Nephron progenitor cell (in vitro differentiated cells): ENCODE measurements at places on chromosomes 4 and X.

DNA sequence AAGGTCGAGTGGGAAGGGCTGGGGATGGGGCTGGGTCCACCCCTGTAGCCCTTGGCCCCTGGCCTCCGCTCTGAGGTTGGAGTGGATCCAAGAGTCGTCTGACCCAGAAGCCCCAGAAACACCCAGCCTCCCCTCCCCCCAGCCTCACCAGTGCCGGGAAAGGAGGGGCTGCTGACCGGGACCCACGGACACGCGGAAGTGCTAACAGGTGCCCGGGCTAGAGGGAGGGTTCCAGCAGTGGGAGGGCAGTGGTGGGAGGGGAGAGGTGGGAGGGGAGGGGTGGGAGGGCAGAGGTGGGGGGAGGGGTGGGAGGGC is 131.8 kb upstream of the NKX1-1 start:
- peak; percentile 2 for DNase-seq

DNA sequence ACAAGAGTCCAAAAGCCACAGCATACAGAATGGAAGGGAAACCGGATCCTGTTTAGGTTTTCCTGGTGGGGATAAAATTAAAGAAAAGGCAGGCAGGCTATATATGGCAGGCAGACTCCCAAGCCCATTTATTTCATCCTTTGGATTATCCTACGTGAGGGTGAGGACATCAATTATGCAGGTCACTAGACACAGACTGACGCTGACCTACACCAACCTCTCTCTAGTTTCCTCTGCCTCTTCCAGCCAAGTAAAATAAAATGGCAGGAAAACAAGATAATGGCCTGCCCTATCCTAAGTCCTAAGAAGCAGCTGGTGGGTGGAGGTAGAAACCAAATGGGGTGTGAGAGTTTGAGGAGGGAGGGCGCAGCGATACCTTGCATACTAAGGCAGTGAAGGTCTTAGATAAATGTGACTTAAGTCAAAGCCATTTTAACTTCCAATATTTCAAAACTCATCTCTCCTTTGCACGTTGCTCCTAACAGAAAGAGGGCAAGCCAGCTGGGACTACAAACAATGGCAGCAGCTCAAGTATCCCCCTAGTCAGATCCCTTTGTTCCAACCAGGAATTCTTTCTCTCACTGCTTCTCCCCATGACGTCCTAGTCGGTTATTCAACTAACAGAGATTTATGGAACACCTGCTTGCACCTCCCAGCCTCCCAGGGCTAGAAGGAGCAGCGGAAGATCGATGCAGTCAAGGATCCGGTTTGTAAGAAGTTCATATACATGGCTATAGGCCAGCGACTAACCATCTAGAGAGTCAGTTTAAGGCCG is 72.8 kb downstream of the IRF2 start:
- no peak for DNase-seq

- no peak for DNase-seq
Measured at GRCh38 chr4:1979477-1980196, 29.1 kb downstream of the NELFA start.

GRCh38 chrX:107632346-107632745 is 4.0 kb downstream of the PRPS1 start:
- no peak for DNase-seq

GRCh38 chr4:46870411-46870810 is 38.6 kb downstream of the COX7B2 start:
- DNase-seq: no peak

GRCh38 chrX:108186811-108187210 is 95.2 kb downstream of the ATG4A start:
- DNase-seq: no peak

DNA sequence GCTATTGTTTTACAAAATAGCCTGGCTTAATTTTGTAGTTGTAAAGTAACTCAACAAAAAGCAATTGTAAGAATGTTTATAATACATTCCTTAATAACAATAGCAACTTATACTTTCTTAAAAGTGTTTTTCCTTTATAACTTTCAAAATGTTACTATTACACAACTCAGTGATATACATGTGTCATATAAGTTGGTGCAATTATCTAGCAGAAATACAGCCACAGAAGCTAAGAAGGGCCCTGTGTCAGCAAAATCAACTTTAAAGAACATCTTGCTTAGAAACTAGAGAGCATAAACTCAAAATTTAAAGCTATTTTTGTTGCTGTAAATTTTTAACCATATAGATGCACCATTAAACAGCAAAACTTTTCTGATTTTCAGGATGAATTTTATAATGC is 41.4 kb upstream of the MAB21L2 start:
- DNase-seq: no peak

GRCh38 chrX:8783714-8784098 is 17.5 kb downstream of the FAM9A start:
- no peak for DNase-seq

DNA sequence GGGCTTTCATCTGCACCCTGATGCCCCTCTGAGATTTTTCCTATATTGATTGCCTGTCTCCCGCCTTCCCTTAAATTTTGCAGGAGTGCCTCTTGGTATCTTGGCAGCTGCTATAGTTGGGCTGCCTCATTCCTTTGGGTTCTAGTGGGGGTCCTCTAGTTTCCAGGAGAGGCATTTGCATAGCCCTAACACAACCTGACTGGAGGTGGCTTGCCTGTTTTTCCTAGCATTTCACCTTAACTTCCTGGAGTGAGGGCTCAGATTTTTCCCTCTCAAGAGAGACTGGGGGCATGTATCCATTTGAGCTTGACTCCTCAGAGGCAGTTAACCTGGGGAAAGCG is 46.0 kb downstream of the UGT2A3 start:
- DNase-seq: no peak

- no peak for DNase-seq
Measured at GRCh38 chrX:68719904-68720614, 72.6 kb downstream of the STARD8 start.

- DNase-seq: no peak
Measured at GRCh38 chrX:129696463-129697155, 41.9 kb upstream of the APLN start.

- no peak for DNase-seq
Measured at GRCh38 chr4:3384391-3384770, 57.4 kb upstream of the HGFAC start.
